ENCODE measurements at places on chromosomes 5 and 9. TPM values are rescaled to one million over a fixed set of nuclear protein-coding genes. Genes with fewer than 3 reads are reported as not detected.
A peak's percentile ranks its signal among the peaks of the same experiment; 100 is the strongest.

DNA sequence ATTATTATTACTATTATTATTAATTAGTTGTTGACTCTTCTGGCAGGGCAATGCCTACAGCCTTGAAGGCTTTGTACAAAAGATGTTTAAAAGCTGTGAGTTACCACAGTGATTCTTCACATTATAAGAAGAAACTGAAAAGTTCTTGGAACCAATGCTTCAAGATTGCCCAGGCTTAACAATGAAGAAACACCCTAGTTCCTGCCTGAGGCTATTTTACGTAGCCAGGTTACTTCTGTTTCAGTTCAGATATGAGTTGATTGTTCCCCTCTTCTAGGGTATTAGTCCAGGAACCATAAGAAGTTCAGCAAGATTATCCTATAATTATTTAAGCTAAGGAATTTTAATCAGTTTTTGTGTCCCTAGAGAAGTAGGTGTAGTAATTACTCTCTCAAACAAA is 154.6 kb upstream of the CDH12 start:
- no peak overlapping the region for H3K4me3 ChIP-seq
- H3K27ac ChIP-seq, result no peak overlapping the region
- no peaks in the 10 kb centered on the region for H3K36me3 ChIP-seq
- no peak for DNase-seq

DNA sequence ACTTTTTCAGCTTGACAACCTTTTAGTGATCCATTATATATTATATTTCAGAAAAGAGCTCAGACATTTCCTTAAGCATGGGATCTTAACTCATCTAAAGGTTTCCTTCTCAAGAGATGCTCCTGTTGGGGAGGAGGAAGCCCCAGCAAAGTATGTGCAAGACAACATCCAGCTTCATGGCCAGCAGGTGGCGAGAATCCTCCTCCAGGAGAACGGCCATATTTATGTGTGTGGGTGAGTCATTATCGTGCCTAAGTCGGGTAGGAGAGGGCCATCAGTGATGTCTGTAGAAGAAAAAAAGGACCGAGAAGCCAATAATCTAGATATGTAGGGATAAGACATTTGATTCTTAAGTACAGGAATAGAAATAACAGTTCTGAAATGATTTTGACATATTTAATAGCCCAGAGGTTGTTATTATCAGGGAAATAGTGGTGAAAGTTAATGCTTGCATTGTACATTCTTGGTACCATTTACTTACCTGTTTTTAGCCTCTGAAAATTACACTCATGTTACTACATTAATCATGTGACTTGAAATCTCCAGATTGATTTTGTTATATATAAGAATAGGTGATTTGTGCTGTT is 28.2 kb downstream of the MTRR start:
- H3K27me3 ChIP-seq, result no peaks in the 10 kb centered on the region
- no peak overlapping the region for H3K27ac ChIP-seq
- H3K4me3 ChIP-seq, result no peak overlapping the region
- peak; percentile 65 for DNase-seq

- no peaks in the 10 kb centered on the region for H3K27me3 ChIP-seq
- no peak overlapping the region for H3K4me3 ChIP-seq
- DNase-seq, result no peak
- H3K27ac ChIP-seq, result no peak overlapping the region
- no peaks in the 10 kb centered on the region for H3K36me3 ChIP-seq
These were observed 573.8 kb upstream of the CDH9 start for GRCh38 chr5:27612161-27612560.

GRCh38 chr9:131661568-131662288 is 78.1 kb downstream of the RAPGEF1 start:
- H3K4me3 ChIP-seq, result no peak overlapping the region
- no peaks in the 10 kb centered on the region for H3K27me3 ChIP-seq
- H3K27ac ChIP-seq, result no peak overlapping the region
- H3K36me3 ChIP-seq, result no peaks in the 10 kb centered on the region
- no peak for DNase-seq

- no peaks in the 10 kb centered on the region for H3K27me3 ChIP-seq
- H3K4me3 ChIP-seq, result peak overlapping the region; percentile 39
- no peaks in the 10 kb centered on the region for H3K36me3 ChIP-seq
- peak overlapping the region; percentile 97 for H3K27ac ChIP-seq
- peak; percentile 94 for DNase-seq
These were observed 18.1 kb upstream of the SSBP2 start for GRCh38 chr5:81768935-81769452.

DNA sequence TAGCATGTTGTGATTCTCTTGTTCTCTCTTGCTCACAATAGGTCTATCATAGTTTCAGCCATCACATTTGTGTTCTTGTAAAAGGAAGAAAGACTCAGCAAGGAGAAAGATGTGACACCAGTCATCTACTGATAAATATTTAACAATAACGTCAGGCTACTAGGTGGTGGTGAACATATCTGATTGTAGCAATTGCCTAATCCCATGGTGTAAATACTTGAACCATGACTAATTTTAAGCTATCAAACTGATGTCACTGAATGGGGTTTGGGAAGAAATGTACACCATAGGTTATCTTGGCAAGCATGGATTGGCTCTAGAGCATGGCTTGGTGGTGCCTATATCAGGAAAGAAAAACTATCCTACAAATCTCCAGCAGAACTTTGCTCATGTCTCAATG is 16.6 kb downstream of the DMRTA1 start:
- no peaks in the 10 kb centered on the region for H3K36me3 ChIP-seq
- no peak for DNase-seq
- H3K27ac ChIP-seq, result no peak overlapping the region

DNA sequence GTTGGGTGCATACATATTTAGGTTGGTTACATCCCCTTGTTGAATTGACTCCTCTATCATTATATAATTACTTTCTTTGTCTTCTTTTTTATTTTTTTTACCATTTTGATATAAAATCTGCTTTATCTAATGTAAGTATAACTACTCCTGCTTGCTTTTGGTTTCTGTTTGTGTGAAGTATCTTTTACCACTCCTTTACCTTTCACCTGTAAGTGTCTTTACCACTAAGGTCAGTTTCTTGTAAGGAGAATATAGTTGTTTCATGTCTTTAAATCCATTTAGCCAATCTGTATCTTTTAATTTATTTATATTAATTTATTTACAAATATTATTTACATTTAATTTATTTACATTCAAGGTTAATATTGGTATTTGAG is 33.0 kb downstream of the INSL4 start:
- no peak for DNase-seq
- peaks cover 12% of the 10 kb centered on the region for H3K4me1 ChIP-seq
- no peaks in the 10 kb centered on the region for H3K36me3 ChIP-seq
- H3K4me3 ChIP-seq, result no peak overlapping the region
- no peaks in the 10 kb centered on the region for H3K27me3 ChIP-seq

DNA sequence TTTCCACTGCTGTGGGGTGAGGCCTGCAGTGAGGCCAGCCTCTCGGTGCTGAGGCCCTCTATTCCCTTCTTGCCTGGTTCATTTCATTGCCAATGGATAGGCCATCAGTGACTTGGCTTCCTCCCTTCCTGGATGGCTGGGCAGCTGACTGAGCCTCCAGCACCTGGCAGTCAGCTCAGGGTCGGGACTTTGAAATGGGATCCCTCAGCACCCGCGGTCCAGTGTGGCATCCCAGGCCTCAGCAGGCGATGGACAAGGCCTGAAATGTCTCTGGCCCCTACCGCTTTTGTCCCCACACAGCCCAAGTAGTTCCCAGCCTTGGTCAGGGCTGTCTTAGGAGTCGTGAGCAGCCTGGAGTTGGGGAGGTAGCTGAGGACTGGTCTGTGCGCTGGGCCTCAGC is 17.2 kb downstream of the NDST1 start:
- no peaks in the 10 kb centered on the region for H3K27me3 ChIP-seq
- peaks cover 37% of the 10 kb centered on the region for H3K36me3 ChIP-seq
- peaks cover 33% of the 10 kb centered on the region for H3K4me1 ChIP-seq
- no peak overlapping the region for H3K4me3 ChIP-seq
- H3K27ac ChIP-seq, result no peak overlapping the region

Gene PPP2R2B
- not detected for total RNA-seq

Gene KCNMB1
- total RNA-seq, result not detected

Gene BAG1
- 25.0 TPM for total RNA-seq

Gene OR1Q1
- total RNA-seq, result not detected
